Right atrium auricular region (tissue), 2 donors: ENCODE measurements at places on chromosomes 11 and 22. TPM values are rescaled to one million over a fixed set of nuclear protein-coding genes. Genes with fewer than 3 reads are reported as not detected.

ZDHHC13 gene
- total RNA-seq, result 12.7 TPM

PSMC3 gene
- 177 TPM for total RNA-seq

MN1 gene
- total RNA-seq, result 13.0 TPM

CDC45 gene
- 3.3 TPM for total RNA-seq

OR10A2 gene
- total RNA-seq, result not detected

TEAD1 gene
- 99.8 TPM for total RNA-seq

SLC22A6 gene
- not detected for total RNA-seq

GGTLC2 gene
- total RNA-seq, result not detected

OR10D3 gene
- not detected for total RNA-seq

LRRC56 gene
- 0.12 TPM for total RNA-seq

ASPHD2 gene
- 0.71 TPM for total RNA-seq
